ENCODE measurements at places on chromosomes 7 and 10.

- no peak for DNase-seq
These were observed 7.3 kb downstream of the SEPHS1 start for GRCh38 chr10:13340626-13341376.

DNA sequence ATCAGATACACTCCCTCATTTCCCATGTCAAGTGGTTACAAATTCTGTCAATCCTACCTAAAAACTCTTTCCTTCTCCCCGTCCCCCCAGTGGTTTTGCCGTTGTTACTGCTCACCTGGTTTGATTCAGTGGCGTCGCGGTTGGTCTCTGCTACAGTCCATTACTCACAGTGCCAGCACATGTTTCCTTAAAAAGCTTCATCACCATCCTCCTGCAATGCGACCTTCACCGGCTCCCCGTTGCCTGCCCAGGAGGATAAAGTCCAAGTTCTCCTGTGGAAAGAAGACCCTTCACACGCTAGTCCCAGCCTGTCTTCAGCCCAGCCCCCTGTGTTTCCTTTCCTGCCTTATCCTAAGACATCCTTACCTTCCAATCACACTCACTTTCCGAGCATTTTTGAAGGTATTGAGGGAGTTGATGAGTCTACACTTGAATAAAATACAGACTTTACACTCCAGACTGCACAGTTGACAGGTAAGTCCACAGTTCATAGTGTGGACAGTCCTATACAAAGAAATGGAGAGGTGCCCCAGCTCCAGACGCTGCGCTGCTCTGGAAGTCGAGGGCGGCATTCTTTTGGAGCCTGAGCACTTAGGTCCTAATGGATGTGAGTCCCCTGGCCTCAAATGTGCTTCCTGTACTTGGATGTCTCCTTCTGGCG lies 3.4 kb upstream of the LARP4B start:
- DNase-seq, result no peak

- no peak for DNase-seq
These were observed 21.9 kb downstream of the UBE2D1 start for GRCh38 chr10:58356756-58357155.

- DNase-seq, result no peak
These were observed 15.6 kb downstream of the LYZL1 start for GRCh38 chr10:29304264-29304994.

- no peak for DNase-seq
These were observed 165.8 kb upstream of the PRSS1 start for GRCh38 chr7:142583446-142583845.

DNA sequence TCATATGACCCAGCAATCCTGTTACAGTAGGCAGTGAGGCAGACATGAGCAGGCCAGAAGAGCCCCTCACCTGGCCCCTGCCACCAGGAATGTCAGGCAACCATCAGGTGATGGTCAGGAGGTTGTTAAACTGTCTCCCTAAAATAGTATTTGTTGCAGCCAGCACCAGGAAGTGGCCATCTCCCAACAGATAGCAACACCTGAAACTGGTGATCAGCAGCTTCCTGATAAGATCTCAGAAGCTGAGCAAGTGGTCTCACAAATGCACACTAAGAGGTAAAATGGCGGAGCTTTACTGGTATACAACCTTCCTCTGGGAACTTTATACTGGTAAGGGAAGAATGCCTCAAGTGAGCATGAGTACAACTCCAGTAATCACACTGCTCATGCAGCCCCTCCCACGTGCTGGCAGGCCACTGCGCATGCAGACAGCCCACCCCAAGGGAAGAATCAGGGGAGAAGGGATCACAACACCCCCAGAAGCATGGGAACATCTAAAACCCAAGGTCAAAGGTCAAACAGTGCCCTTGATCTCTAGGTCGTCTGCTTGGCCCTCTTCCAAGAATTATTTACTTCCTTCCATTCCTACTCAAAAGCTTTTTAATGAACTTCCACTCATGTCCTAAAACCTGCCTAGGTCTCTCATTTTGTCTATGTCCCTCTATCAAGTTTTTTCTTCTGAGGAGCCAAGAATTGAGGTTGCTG lies 133.5 kb downstream of the DOCK4 start:
- no peak for DNase-seq

All from stimulated activated CD4-positive, alpha-beta T cell treated with anti-CD3 and anti-CD28 coated beads, Interleukin-2, amount 100 ng/mL, for 4 hours (primary cell).